ENCODE measurements at places on chromosomes 7 and 10.

DNA sequence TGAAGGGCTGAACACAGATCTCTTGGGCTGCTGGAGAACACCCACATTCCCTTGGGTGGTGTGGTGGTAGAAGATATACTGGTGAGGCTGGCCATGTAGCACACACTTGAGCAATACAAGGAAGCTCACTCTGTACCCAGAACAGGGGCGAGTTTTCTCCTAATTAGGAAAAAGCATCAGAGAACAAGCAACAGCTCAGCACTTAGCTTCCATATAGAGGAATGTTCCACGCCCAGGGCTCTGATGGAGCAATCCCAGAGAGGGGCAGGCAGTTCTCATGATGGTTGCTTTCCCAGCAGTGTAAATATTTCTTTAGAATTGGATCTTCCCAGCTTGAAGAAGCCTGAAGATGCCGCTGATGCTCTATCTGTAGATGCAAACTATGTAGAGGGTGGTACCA lies 21.0 kb upstream of the PNLIP start:
- DNase-seq = no peak

- no peak for DNase-seq
Observed at GRCh38 chr7:106462914-106463482, 178.2 kb upstream of the NAMPT start.

- no peak for DNase-seq
Observed at GRCh38 chr10:63836666-63837442, 315.7 kb downstream of the REEP3 start.

DNA sequence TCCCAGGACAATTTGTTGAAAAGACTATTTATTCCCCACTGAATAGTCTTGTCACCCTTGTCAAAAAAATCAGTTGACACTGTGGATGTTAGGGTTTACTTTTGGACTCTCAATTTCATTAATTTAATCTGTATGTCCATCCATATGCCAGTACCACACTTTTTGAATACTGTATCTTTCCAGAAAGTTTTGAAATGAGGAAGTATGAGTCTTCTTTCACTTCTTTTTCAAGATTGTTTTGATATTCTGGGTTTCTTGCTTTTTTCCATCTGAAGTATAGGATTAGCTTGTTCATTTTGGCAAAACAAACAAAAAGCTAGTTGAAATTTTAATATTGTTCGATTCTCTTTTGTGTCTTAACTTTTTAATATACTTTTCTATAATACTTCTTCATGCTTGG lies 21.7 kb downstream of the KLHDC10 start:
- no peak for DNase-seq

DNA sequence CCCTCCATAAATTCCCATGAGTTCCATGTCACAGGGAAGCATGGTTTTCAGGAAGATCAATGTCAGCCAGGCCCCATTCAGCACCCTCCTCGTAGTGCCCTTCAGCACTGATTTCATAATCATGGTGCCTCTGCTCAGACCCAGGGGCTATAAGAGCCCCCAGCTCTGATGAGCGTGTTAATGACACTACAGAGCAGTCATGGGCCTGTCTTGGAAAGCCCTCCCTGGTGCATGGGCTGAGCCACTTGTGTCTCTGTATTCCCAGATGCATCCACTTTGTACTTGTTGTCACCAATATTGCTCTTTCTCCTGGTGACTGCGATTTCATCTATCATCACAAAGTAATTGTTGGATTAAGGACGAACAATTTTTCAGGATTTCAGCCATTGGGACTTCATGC lies 154.6 kb downstream of the ADARB2 start:
- no peak for DNase-seq

DNA sequence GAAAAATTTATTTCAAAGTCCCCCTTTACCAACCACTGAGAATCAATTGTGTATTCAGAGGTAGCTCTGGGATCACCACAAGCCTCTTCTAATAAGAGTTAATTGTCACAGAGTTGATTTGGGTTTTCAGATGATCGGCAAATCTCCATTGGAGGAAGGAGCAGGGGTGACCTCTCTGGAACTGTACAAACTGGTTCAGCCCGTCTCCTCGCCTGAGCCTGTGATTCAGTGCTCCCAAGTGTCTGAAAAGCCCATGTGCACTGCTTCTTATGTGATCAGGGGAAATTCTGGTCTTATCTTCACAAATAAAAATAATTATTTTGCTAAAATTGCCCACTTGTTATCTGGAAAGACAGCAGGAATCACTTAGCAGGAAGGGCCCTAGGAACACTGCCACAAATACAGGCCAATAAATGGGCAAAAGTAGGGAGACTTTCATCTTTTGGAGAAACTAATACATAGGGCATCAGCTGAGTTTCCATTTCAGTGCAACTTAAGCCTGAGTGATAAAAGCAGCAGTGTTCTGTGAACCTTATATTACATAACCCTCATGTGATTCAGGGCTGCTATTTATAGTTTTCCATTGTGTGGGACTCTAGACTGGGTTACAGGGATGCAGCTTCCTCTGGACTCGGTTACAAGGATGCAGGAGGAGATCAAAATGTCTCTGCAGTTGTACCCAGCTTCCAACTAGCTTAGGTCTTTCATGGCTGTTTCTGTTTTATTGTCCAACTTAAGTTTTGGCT lies 32.3 kb downstream of the CDK1 start:
- no peak for DNase-seq

DNA sequence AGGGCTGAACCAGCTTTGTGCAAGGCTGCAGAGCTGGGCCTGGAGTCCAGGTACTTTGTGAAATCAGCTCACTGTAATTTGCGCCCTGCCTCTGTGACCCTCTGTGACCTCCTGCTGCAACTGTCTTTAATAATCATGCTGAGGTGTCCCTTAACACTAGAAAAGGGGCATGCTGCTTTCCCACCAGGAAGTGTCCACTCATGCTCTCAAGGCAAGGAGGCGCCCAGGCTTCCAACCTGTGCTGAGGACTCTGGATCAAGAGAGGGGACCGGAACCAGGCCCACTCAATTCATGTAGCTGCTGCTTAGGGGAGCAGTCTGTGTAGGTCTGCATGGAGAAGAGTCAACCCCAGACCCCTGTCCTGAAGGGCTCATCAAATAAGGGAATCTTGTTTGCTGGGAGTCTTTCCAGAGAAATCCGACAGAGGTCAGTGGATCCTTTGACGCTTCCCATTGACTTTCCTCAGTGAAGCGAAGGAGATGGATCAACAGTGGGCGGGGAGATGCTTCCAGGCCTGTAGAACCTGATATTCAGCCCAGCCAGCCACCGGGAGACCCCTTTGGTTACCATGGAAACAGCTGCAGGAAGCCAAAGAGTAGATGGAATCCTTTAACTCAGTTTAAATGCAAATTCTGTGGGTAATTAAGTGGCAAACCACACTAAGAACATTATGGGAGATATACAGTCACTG lies 945.9 kb downstream of the GRID1 start:
- no peak for DNase-seq

- no peak for DNase-seq
Observed at GRCh38 chr7:151310578-151310977, 31.0 kb upstream of the NUB1 start.

- DNase-seq = no peak
Observed at GRCh38 chr7:41425926-41426325, 277.0 kb downstream of the INHBA start.

- DNase-seq = peak; percentile 45
Observed at GRCh38 chr7:114922026-114922651, at the start of gene MDFIC. MDFIC (plus strand) TSS chr7:114922094; CDS start chr7:114923034, 940 bp downstream.

GRCh38 chr7:147824671-147825070 lies 765.9 kb upstream of the C7orf33 start:
- DNase-seq = no peak

- DNase-seq = no peak
Observed at GRCh38 chr7:54933643-54934042, 85.2 kb upstream of the EGFR start.

- DNase-seq = no peak
Observed at GRCh38 chr10:47379445-47379785, 4.7 kb downstream of the ZNF488 start.

GRCh38 chr10:103548006-103548405 lies 54.5 kb downstream of the NEURL1 start:
- DNase-seq = no peak

DNA sequence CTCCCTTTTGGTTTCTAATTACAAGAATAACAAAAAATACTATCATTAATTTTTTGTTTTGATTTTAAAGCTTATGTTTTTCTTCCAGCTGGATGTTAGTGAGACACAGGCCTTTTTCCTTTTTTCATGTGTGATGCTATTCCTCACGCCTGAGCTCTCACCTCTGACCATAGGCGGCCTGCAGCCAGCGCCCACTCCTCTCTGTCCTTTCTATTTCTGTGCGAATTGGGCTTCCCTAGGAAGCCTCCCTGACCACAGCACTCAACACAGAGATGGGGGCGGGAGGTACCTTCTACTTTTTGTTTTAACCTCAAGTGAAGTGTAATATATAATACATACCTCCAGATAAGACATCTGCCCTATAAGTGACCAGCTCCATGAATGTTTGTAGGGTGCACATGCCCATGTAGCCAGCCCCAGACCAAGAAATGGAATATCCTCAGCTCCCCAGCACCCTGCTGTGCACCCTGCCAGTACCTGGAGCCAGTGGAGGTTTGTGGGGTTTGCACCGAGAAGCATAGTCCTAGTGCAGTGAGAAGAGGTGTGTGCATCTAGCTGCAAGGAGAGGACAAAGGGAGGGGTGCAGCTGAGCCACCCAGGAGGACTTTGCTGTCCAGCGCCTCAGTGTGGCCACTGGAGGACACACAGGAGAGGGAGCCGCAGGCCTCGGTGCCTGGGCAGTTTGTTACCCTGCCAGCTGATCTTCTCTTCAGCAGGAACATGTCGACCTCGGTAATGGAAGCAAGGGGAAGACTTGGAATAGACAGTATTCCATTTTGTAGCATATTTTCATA lies 38.5 kb downstream of the BNIP3 start:
- DNase-seq = no peak

GRCh38 chr10:13441476-13441875 lies 87.3 kb downstream of the BEND7 start:
- no peak for DNase-seq

DNA sequence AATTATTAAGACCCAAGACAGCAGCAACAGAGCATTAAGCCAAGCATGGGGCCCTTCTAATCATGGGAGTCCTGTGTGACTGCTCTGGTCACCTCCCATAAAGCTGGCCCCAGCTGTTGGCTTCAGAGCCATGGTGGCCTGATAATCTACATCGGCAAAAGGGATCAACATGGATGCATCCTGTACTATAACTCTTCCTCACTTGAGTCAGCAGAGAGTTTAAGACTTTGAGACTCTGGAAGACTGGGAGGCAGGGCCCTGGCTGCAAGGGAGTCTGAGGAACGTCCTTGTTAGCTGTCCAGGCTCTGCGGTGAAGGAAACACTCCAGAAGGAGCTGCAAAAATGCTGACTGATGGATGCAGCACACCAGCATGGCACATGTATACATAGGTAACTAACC lies 95.0 kb upstream of the KIAA1217 start:
- no peak for DNase-seq

- DNase-seq = no peak
Observed at GRCh38 chr7:3230908-3231307, 70.1 kb upstream of the SDK1 start.

DNA sequence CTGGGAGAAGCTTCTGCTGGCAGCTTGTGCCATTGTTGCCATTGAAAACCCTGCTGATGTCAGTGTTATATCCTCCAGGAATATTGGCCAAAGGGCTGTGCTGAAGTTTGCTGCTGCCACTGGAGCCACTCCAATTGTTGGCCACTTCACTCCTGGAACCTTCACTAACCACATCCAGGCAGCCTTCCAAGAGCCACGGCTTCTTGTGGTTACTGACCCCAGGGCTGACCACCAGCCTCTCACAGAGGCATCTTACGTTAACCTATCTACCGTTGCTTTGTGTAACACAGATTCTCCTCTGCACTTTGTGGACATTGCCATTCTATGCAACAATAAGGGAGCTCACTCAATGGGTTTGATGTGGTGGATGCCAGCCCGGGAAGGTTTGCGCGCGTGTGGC lies 220.7 kb downstream of the ADK start:
- DNase-seq = no peak

DNA sequence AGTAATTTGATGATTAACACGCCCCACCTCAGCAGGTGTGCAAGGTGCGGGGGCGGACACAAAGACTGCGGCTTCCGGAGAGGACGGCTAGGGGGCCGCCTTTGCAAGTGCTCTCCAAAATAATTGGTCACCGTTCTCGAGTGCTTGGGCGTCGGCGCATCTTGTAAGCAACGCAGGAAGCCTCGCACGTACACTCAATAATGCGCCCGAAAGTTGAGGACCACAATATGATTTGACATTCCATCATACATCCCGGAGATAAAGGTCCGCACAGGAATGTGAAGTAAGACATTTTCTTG lies 114.7 kb downstream of the EBF3 start:
- no peak for DNase-seq

DNA sequence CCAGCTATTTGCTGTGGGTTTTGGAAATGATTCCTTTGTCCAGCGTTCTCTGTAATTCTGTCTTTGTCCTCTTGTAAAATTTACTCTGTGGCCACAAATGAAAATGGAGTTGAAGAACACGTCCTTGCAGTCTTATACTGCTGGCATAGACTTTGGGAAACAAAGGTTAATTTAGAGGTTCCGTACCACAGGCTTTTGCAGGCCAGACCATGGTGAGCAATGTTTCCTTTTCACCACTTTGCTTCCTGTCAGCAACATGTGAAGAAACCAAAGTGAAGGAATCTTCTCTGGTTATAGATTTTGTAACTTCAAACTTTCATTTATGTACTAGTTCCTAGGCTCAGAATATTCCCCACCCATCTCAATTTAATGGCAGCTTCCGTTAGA lies 488.5 kb downstream of the MDFIC start:
- DNase-seq = no peak

DNA sequence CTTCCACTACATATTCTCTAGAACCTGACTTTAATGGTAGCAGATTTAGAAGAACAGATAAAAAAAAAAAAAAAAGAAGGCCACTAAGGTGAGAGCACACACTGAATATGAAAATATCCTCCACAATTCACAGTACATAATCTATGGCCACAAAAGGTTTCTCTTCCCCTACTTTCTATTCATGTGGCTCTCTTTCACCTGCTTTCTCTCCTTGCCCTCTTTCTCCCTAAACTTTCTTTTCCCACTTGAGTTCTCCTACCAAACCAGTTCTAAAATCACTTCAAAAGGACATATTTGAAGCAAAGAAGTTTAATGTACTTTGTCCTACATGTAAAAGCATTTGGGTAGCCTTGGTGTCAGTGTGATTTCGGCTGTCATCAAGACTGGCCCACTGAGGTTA lies 18.5 kb upstream of the DLX6 start:
- DNase-seq = no peak

DNA sequence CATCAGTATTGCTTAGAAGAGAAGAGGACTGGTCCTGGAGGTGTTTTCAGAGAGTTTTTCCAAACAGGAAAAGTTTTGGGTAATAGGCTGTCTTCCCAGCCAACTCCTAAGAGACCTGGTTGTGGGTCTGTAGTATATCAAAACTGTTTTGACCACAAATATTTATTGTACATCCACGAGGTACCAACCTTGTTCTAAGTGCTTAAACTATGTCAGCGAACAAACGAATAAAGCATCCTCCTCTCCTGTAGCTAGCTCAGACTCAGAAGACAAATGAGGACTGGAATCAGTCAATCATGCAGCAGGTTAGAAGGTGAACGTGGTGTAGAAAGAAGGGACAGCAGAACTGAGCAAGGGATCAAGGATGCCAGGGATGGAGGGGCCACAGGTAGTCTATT lies 61.6 kb upstream of the MKI67 start:
- DNase-seq = no peak
